ENCODE measurements at places on chromosomes 5 and 9.
A peak's percentile ranks its signal among the peaks of the same experiment; 100 is the strongest.

- peak; percentile 52 for DNase-seq
These were observed 36.7 kb downstream of the MTREX start for GRCh38 chr5:55344392-55344992.

DNA sequence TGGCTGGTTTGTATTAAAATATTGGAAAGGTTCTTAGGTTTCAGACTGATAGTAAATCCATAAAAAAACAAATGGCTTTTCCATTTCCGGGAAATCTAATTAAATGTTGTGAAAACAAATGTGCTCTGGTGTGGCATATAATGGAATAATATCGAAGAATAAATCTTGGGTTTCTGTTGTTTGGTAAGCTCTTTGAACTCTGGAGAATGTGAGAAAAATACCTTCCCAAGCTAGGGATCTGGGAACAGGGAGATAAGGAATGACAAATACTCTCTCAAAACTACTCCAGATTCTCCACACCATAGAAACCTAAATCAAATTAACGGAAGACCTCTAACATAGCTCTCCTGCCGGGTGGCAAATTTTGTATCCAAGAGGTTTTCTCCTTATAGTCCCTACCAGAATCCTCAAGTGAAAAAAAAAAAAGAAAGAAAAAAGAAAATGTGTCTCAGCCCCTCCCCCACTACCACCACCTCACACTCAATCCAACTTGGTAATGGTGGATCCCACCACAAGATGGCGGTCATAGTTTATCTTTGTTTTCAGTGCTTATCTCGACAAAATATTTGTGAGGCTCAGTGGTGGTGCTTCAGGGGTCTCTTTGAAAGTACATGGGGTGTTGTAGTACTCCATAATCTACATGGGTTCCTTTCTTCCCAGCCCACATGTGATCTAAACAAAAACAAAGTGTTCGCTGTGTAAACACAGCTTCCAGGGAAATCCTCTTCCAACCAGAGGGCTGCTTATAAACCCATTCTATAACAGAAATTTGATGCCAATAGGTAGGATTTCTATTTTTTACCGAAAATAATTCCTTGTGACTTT, 54.5 kb upstream of the FST start:
- no peak for DNase-seq

DNA sequence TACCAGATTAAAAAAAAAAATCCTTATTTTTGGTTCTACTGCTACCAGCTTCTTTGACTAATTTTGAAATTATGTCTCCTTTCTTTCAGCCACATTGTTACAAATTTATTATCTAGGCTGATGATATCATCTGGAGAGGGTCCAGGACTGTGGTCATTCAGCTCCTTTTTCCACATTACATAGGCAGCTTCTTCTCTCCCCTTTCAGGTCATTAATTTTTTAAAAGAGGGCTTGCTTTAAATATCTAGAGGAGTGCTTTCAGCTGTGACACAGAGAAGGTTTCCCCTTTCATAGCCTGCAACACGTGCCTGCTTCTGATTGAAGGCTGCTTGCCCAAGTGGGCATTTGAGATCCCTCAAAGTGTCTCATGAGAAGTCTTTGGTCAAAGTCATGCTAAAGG, 155.7 kb upstream of the PAPPA start:
- no peak for DNase-seq

GRCh38 chr5:36877667-36878391, 1.3 kb downstream of the NIPBL start:
- DNase-seq: no peak

GRCh38 chr5:127985811-127986325, 97.7 kb upstream of the SLC12A2 start:
- no peak for DNase-seq

DNA sequence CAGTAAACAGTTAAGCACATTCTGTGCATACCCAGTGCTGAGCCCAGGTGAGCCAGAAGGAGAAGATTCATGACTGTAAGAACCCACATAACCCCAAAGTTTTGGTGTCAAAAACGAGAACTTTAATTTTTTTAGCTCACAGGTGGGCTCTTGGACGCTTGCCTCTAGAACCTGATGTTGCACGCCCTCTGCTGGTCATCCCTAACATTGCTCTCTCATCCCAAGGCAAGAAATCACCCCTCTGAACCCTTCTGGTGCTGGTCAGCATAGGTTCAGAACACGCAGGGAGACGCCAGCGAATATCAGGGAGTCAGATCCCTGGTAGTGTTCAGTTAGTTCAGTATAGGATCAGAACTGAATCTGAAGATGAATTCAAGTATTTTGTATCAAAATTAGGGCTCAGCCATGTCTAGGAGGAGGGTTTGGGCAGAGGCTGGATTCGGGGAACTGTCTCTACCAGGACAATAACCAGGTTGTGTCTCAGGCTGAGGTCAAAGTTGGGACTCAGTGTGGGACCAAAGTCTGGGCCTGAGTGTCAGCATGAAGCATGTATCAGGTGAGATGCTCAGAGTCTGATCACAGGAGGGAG, 4.1 kb upstream of the DNAJB5 start:
- peak; percentile 47 for DNase-seq

DNA sequence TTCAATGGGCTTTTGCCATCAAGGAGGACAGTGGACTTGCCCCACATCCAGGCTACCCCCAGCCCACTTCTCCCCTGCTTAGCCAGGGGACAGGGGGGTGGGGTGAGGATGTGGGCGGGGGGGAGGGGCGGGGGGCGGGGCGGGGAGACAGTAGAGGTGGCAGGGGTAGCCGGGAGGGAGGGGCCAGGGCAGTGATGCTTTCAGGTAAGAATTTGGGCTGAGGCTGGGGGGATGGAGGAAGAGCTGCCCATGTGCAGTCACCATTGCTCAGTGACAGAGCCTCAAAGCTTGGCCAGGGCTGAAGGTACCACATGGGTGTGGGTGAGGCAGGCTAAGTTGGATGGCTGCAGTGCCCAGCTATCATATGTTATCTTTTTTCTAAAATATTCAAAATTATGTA, 40.7 kb upstream of the HNRNPA0 start:
- DNase-seq: no peak

GRCh38 chr9:99189887-99190596, 31.7 kb downstream of the ALG2 start:
- DNase-seq: no peak

DNA sequence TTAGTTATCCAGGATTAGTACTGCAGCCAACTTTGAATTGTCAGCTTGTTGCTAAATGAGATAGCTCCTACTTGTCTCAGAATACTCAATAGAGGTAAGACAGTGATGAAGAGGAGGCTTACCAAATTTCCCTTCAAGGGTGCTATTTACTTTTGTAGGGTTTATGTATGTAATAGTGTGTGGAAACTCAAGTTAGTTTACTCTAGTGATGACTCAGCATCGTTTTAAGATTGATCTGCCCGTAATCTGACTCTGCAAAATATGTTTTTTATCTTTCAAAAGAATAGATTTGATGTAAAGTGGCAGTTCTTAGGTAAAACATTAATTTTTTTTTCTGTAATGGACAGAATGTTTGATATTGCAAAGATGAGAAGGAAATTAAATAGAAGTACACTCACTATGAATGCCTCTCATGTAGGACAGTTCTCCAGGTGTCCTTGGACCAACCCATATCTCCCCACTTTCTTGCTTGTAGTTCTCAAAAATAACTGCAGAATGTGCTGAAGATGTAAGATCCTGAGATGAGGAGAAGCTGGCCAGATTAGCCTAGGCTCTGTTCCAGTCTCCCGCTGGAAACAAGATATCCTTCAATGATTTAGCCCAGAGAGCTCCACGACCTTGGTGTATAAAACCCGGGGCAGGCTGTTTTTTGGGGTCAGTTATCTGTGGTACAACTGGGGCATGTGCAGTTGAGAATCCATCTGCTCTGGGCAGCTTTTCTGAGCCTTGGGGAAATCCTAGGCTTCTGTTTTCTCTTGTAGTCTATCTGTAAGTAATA, 24.4 kb upstream of the MROH2B start:
- no peak for DNase-seq

- no peak for DNase-seq
These were observed 47.2 kb downstream of the RFX3 start for GRCh38 chr9:3478549-3478953.

DNA sequence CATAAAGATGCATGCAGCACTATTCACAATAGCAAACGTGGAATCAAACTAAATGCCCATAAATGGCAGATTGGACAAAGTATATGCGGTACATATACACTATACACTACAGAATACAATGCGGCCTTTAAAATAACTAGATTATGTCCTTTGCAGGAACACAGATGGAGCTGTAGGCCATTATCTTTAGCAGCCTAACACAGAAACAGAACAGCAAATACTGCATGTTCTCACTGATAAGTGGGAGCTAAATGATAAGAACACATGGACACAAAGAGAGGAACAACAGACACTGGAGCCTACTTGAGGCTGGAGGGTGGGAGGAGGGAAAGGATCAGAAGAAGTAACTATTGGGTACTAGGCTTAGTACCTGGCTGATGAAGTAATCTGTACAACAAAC, 758.2 kb downstream of the TLE1 start:
- no peak for DNase-seq

DNA sequence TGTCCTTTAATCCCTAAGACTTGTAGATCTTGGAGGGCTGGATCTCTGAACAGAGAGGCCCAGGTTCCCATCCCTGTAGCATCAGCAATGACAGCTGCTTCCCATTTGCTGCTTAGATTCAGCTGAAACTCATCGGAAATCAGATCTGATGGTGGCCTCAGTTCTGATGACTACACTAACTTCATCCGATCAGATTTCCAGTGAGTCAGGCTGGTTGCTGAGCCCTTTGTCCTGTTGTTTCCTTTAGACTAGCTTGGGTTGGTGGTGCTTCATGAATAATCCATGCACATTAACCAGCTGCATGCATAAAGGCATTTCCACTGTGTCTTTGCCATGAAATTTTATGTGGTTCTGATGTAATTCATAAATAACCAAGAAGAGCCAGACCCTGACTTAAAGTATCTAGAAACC, 195.2 kb upstream of the TUT7 start:
- DNase-seq: no peak

- DNase-seq: no peak
These were observed 71.7 kb downstream of the GOLPH3 start for GRCh38 chr5:32102254-32102986.

DNA sequence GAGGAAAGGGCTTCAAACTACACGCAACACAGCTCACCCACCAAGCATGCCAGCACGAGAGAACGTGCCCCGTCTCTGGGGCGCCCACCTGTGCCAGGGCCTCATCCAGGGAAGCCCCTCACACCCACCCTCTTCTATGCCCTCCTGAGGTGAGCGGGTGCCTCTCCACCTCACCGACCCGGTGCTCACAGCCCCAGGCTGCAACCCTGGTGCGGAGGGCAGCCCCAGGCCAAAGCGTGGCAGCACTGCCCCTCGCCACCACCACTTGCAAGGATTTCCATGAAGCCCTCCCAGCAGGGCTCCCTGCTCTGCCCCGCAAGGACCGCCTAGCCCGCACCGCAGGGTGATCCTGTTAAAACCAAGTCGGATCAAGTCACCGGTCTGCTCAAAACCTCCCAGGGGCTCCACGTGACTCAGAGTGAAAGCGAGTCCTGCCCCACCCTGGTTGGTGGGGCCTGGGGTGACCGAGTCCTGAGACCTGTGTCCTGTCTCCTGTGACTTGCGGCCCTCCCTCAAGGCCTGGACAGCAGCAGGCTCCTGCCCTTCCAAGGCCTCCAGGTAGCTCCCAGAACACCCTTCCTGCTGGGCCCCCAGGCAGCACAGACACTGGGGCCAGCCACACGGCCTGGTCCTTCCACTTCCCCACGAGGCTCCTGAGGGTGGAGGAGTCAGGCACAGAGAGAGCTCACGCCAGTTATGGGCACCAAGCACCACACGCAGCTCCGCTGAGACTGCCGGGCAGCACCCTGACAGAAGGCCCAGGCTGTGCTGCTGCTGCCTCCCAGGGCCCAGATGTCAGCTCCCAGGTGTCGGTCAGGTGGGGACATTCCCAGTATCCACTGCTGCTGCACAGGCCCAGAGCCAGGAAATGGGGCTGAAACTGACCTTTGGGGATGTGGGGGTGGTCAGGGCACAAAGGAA, 12.7 kb downstream of the BRD3 start:
- no peak for DNase-seq

DNA sequence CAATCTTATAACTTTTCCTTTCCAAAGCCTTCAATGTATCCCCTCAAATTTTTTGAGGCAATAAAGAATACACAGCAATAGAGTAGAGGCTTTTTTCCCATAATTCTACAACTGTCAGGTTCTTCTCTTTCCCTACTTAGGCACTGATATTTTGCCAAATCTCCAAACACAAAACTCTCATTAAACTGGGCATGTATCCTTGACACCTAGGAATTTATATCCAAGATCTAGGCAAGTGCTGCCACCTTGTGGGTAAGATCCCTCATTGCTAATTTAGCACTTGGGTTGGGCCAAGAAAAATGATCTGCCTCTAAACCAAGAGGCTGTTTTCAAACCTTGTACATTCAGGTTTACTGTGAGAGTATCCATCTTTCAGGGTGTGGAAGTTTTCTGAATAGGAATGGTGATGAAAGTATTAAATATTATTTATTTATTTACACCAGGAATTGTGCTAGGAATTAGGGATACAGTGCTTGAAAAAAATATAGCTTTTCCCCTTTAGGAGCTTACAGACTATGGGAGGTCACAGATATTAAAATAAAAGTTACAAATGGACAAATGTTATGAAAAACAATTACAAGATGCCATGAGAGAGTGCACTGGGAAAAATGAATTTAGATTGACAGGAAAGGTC, 17.6 kb downstream of the TSTD2 start:
- peak; percentile 45 for DNase-seq

DNA sequence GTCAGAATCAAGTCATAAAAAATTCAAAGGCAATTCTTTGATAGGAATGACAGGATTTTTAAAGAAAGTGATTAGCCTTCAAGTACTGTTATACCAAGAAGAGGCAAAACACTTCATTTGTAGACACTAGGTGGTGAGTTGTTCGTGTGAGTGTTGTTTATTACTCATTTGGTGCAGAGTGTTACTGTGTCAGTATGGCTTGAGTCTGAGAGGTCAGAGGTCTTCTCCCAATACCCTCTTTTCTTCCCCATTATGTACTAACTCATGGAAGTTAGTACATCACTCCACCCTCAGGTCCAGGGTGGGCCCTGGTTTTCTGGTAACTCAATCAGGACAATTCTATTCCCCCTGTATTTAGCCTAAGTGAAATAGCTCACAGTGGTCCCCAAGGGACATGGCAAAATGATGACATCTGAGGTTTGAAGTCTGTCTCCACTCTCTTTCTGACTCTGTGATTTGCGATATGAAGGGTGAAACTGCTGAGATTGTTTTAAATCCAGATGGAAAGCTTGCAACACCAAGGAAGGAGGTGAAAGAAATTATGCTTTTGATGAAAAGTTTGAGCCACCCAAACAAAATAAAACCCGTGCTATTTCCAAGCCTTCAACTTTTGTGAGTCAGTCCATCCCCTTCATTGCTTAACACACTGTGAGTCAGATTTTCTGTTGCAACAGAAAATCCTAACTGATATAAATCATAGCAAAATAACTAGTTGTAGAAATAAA, 56.8 kb downstream of the NUDT12 start:
- DNase-seq: no peak
